ENCODE measurements at places on chromosomes 2 and 18. TPM values are rescaled to one million over a fixed set of nuclear protein-coding genes. Genes with fewer than 3 reads are reported as not detected.

DNA sequence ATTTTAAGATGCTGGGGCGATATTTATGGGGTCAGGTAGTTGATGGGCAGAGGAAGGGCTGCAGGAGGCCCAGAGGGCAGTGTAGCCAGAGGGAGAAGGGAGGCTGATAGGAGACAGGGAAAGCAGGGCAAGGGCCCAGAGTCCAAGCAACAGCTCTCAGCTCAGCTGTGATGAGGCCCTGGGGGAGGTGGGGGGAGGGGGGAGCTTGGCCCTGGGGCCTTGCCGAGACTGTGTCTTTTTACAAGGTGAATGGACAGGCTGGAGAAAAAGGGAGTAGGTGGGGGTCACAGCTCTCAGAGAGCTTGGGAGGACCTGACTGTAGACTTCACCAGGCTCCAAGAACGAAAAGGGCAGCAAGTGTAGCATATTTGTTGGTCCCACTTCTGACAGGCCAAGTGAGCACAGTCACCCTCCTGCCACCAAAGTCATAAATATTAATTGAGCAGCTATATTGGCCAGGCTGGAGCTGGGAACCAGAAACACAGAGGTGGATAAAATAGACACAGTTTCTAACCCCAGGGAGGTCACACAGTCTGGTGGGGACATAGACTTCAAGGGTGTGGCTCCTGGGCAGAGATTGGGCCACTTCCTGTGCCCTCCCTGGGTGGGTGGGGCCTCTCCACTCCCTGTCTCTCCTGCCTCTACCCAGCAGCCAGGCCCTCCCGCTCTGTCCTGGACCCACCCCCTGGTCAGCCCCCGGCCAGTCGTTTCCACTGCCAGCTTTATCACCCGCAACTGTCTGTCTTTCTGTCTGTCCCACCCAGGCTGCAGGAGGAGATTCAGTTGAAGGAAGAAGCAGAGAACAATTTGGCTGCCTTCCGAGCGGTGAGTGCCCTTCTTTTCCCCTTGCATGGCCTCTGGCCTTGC is 1.4 kb downstream of the DES start:
- DNase-seq: peak; percentile 71

GRCh38 chr2:68727683-68728375 is 6.8 kb upstream of the ARHGAP25 start:
- DNase-seq: no peak

GRCh38 chr18:57768537-57769326 is 34.4 kb downstream of the ATP8B1 start:
- DNase-seq: peak; percentile 57

ATP6V1B1 gene
- total RNA-seq: not detected

DNA sequence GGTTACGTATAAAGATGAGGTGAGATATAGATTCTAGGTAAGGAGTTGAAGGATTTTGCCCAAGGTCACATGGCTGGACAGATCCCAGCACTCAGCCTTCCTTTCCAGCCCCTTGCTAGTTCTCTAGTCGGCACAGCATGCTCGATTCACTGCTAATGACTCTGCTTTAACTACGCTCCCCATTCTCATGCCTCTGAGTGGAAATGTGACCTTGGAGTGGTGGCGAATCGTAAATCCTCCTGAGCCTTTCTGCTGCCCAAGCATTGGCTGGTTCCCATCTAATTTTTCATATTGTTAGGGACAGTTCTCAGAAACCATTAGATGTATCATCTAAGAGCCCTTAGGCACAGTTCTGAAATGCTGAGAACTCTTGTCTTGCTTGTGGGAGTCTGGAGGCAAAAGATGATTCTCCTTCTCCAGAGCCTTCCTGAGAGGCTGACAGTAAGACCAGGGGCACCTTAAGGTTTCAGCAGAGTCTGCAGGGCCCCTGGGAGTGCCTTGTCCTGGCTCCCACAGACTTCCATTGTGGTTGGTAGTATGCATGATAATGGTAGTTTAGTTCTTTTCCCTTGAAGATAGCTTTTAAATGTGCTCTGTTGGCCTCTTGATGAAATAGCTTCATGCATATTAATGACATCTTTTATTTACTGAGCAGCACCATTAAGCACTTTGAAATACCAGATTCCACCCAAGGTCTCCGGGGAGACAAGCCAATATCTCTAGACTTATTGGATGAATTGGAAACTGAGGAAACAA is 377.8 kb upstream of the SLC14A2 start:
- DNase-seq: no peak

- DNase-seq: no peak
Measured at GRCh38 chr2:101788995-101789970, 91.8 kb downstream of the MAP4K4 start.

GRCh38 chr2:40218679-40219078 is 233.2 kb downstream of the SLC8A1 start:
- DNase-seq: peak; percentile 29

DNA sequence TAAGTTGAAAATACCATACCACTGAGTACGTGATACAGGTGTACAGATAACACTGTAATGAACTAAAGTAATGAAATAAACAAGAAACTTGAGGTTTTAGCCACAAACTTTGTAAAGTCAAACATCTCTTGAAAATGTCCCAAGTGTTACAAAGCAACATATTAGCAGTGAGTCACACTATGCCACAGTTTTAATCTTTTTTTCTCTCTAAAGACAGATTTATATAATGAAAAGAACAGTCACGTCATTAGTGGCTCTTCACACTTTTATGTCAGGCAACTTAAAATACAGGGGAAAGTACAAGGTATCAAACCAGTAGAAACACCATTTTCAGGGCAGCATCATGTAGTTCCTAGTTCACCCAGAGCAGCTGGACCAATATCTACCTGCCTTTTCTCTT is 42.1 kb downstream of the RAPH1 start:
- DNase-seq: no peak

GRCh38 chr2:144514616-144515091 is 5.3 kb downstream of the ZEB2 start:
- peak; percentile 49 for DNase-seq

All from umbilical cord (tissue), 2 donors.